ENCODE measurements at places on chromosomes 7 and 10.

DNA sequence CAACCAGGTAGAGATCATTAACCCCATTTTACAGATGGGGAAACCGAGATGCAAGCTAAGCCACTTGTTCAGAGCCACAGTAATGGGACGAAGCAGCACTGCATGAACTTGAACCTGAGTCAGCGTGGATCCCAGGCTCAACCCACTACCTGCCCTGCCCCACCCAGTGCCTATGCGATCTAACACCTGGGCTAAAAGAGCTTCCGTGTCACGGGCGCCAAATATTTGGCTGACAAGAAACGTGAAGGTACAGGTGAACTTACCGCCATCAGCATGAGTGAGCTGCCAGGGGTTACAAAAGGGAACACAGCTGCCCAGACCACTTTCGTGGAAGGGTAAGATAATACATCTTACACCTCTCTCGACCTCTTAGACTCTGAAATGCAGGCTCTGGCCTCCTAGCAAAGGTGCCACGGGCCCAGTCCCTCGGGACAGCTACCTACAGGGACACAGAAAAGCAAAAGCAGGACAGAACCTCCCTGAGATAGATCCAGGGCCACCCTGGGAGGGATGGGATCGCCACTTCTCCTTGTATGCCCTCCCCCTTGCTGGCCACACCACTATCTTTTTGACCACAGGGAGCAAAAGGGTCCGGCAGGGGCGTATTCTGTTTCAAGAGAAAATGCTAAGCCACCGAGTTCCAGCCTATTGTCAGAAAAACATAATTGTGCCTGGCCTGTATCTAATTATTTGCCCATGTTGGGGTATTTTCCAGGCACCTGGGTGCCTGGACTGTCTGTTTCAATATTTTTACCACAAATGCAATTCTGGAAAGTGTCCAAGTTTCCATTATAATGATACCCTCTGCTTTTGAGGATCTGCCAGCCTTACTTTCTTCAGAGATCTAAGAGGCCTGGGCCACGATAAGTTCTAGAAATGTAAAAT lies 6.4 kb downstream of the CHST15 start:
- no peak for DNase-seq

- DNase-seq, result no peak
These were observed 64.8 kb upstream of the CAPZA2 start for GRCh38 chr7:116797612-116798011.

- no peak for DNase-seq
These were observed 28.1 kb downstream of the YWHAG start for GRCh38 chr7:76330673-76331072.

- no peak for DNase-seq
These were observed 645.7 kb downstream of the DNAJB9 start for GRCh38 chr7:109215341-109215740.
